Ovary (tissue), 10 donors: ENCODE measurements at places on chromosomes 5 and 9. TPM values are rescaled to one million over a fixed set of nuclear protein-coding genes. Genes with fewer than 3 reads are reported as not detected.

DNA sequence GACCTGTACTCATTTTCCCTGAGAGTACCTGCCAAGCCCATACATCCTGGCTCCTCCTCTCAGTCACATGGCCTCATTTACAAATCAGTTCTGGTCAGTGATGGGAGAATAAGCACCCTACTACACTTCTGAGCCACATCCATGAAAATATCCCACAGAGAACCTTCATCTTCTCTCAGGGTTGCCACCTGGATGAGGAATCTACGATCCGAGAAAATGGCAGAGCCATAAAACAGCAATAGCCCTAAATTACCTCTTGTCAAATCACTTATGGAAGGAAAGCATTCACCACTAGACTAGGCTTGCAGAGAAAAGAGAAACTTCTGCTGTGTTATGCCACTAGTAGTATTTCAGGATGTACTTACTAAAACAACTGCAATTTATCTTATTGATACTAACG lies 324.8 kb downstream of the BNC2 start:
- no peak for DNase-seq

DNA sequence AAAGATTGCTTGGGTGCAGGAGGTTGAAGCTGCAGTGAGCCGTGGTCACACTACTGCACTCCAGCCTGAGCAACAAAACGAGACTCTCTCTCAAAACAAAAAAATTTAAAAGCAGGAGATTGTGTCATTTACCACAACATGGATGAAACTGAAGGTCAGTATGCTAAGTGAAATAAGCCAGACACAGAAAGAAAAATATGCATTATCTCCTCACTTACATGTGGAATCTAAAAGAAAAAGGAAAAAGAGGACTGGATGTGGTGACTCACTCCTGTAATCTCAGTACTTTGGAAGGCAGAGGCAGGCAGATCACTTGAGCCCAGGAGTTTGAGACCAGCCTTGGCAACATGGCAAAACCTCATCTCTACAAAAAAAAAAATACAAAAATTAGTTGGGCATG lies 146.8 kb upstream of the DAPK1 start:
- DNase-seq: no peak

GRCh38 chr9:124478354-124478753 lies 28.1 kb downstream of the ADGRD2 start:
- DNase-seq: no peak

DNA sequence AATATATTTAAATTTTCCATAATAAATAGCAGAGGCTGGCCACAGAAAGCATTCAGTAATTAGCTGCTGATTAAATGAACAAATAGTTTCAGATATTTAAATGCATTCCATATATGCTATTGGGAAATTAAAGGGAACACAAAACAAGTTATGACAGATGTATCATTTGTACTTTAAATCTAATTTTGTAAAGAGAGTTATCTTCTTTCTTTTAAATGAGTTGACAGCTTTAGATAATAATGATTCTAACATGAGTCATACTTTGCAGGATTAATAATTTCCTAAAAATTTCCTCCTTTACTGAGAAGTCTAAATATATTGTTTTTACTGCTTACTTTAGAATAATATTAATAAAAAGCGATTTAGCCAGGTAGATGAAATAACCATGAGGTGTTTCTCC lies 320.1 kb downstream of the ADAMTS6 start:
- DNase-seq: no peak

- DNase-seq: no peak
Measured at GRCh38 chr9:35499029-35499700, 9.3 kb downstream of the RUSC2 start.

GRCh38 chr5:93589829-93590215 lies 6.8 kb downstream of the NR2F1 start:
- DNase-seq: no peak

DNA sequence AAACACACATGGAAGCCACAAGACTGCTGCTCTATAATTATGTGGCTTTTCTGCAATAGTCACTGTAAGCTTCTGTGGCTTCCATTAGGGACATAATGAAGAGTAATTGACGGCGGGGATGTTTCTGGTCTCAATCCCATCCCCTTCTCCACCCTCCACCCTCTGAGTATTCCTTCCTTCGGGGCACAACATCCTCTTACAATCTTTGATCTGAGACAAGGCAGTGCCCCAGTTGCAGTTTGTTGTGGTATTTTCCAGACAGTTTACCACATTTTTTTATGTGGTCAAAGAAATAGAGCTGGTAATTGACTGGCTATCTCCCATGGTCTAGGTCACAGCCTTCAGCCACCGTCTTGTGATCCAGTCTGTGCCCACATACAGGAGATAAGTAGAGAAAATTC lies 277.7 kb downstream of the NR2F1-AS1 start:
- no peak for DNase-seq

The KCNV2 gene
- total RNA-seq: not detected

The N4BP3 gene
- total RNA-seq: 0.55 TPM

The HAPLN1 gene
- not detected for total RNA-seq

The GABRB2 gene
- total RNA-seq: not detected

The CAMK2A gene
- 1.3 TPM for total RNA-seq

The ENC1 gene
- total RNA-seq: 23.4 TPM
